Tongue (tissue), 3 donors: ENCODE measurements at places on chromosomes 5 and 9. TPM values are rescaled to one million over a fixed set of nuclear protein-coding genes. Genes with fewer than 3 reads are reported as not detected.

Gene JAKMIP2
- 8.2 TPM for total RNA-seq

Gene HTR1A
- not detected for total RNA-seq

Gene SLC9A3
- 4.3 TPM for total RNA-seq

Gene SPINK1
- not detected for total RNA-seq

Gene GABBR2
- 0.41 TPM for total RNA-seq
